Activated T-cell treated with anti-CD3 and anti-CD28 coated beads for 4 hours (primary cell): ENCODE measurements at places on chromosomes 5 and 9.

DNA sequence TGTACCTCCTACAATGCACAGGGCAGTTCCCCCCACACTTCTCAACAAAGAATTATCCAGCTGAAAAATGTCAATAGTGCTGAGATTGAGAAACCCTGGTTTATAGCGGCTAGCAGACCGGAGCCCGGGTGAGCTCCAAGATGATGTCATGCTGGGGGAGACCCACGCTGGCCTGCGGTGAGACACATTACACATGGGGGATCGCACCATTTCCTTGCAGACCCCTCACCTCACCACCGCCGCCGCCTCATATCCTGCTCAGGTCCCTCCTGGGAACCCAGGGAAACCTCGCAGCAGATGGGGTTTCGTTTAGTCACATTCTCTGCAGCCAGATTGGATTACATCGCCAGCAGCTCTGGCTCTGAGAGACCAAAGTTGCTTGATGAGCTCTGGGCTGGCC lies 14.7 kb upstream of the TNC start:
- DNase-seq, result no peak

DNA sequence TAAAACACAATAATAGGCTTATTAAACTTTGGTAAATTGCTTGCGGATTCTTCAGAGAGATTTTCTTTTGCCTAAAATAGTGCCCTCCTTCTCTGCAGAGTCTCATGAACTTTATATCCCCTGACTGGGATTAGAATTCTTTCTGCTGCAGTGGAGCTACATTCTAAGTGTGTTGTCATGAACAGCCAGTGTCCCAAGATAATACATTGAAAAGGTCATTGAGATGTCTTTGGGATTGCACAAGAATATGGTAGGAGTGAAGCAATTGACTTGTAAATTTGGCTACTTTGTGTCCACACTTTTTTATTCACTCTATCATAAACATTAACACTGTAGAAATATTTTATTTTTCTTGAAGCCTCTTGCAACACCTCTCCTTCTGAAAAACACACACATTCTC lies 604.5 kb downstream of the GABRG2 start:
- DNase-seq, result no peak

GRCh38 chr9:74696520-74696919 lies 191.2 kb downstream of the TRPM6 start:
- DNase-seq, result no peak

GRCh38 chr9:134594078-134594941 lies 47.3 kb upstream of the COL5A1 start:
- no peak for DNase-seq

GRCh38 chr5:2052687-2053086 lies 170.0 kb upstream of the IRX4 start:
- no peak for DNase-seq

DNA sequence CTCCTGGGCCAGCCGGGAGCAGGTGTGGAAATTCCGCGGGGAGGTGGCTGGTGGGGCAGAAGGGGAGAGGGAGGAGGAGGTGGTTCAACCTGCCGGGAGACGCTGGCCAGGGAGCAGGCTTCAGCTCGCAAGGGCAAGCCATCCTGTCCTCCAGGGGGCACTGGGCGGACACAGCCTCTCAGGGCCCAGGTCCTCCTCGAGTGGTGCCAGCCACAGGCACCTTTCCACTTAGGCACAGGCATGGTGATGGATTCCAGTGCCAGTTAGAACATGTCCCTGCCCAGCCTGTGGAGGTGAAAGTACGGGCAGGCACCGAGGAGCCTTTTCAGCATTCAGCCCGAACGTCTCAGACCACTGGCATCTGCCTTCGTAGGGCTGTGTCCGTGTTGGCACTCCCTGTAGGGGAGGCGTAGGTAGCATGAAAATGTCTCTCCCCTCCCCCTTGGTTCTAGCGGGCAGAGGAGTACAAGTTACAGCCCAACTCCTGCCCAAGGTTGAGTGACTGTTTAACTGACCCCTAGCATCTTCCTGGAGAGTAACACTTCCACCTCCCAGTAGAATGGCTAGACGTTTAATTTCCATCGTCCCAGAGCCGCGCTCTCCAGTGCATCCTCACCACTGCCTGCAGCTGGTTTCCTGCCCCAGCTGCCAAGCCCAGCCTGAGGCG lies 48.9 kb downstream of the DAB2IP start:
- DNase-seq, result no peak

DNA sequence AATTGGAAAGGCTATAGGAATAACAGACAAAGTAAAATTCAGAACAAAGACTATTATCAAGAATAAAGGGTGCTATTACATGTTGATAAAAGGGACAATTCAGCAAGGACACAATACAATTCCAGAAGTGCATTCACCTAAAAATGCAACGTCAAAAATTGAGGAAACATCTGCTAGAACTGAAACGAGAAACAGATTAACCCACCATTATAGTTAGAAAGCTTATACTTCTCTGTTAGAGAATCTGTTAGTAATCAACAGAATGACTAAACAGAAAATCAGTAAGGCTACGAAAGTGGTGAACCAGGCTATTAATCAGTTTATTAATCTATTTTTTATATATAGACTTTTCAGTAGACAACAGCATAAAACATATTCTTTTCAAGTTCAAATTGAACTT lies 14.8 kb downstream of the FCN1 start:
- DNase-seq, result no peak

GRCh38 chr5:149358294-149358651 lies 427 bp downstream of the PCYOX1L start:
- no peak for DNase-seq

DNA sequence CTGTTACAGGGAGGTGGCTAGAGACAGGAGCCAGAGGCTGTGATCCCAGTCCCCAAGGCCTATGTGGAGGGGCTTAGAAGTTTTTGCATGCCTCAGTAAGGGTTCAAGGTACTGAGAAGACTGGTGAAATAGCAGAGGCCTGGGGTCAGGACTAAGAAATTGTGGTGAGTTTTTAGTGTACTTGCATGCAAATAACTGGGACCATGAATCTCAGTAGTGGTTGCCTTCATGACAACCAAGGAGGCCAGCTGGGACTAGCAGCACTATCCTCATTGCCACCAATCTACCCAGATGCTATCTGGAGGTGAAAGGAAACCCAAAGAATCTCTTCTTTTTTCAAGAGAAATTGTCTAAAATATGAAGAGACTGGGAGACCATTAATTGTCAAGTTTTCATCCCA lies 395.1 kb downstream of the CETN3 start:
- no peak for DNase-seq

- no peak for DNase-seq
Observed at GRCh38 chr9:104941597-104941996, 13.6 kb upstream of the ABCA1 start.

GRCh38 chr9:36796671-36797419 lies 224.2 kb downstream of the MELK start:
- no peak for DNase-seq

DNA sequence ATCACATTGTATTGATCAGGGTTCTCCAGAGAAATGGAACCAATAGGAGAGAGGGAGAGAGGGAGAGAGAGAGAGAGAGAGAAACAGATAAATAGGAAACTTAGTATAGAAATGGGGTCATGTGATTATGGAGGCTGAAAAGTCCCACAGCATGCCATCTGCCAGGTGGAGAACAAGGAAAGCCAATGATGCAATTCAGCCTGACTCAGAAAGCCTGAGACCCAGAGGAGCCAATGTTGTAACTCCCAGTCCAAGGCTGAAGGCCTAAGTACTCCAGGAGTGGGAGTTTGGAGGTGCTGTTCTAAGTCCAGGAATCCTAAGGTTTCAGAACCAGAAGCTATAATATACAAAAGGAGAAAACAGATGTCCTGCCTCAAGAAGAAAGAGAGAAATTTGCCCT lies 48.4 kb upstream of the ISOC1 start:
- DNase-seq, result no peak

DNA sequence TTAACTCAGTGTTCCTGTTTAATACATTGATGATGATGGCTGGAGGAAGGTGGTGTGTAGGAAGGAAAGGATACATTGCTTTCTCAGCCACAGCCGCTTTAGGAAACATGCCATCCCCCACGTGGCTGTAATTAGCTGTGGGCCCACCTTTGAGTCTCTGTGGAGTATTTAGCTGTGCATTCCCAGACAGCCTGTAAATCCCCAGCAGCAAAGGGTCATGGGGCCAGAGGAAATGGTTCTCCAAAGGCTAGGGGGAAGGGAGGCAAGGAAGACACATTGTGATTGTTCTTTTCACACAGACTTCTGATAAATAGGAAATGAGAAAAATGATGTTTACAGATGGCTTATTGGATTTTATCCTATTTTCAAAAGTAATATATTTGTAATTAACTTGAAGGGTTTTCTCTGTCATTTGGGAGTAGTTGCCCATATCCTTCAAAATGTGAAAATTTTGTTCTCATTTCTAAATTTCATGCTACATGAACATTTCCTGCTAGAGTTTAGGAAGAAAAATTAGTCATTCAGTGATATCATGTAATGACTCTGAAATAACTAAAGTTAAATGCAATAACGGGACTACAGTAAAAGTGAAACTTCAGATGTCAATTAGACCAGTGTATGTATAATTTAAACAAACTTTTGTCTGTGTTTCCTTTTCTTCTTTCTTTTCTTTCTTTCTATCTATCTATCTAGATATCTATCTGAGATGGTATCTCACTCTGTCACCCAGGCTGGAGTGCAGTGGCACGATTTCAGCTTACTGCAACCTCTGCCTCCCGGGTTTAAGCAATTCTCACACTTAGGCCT lies 24.3 kb upstream of the F2R start:
- DNase-seq, result no peak
